ENCODE measurements at places on chromosomes 5 and 9.

- DNase-seq, result no peak
- H3K27me3 ChIP-seq, result peaks cover 15% of the 10 kb centered on the region
- peaks cover 30% of the 10 kb centered on the region for H3K4me1 ChIP-seq
- peak overlapping the region; percentile 82 for H3K4me3 ChIP-seq
These were observed 1.1 kb upstream of the ELL2 start for GRCh38 chr5:95962785-95963184.

DNA sequence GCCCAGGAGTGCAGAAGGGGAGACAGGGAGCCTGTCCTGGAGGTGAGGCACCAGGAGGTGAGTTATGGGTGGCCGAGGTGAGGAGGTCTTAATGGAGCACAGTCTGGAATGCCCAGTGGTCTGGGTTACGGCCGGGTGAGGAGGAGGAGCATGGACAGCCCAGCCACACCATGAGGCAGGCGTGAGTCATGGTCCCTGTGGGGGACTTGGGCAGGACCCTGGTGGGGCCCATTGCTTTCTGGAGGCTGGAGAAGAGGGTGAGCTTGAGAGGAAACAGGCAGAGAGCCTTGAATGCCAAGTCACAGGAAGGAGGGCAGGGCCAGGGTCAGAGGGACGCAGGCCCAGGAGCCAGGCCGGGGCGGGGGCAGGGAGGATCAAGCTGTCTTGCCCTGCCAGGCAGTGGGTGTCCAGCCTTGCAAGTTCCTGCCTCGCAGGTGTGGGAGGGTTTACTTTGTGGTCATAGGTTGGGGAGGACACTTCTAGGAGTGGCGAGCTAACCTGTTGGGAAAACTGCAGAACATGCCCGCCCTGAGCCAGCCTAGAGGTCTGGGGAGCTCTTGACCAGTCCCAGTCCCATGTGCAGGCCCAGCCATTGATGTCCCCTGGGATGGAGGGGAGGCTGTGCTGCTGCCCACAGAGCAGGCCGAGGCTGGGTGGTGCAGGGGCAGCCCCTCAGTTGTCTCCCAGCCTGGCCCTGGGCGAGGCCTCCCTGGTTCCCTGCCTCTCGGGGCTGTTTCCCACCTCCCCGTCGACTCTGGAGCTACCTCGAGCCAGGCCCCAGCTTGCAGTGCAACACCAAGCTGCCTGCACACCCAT, 2.8 kb downstream of the CACNA1B start:
- H3K27me3 ChIP-seq, result peaks cover 48% of the 10 kb centered on the region
- no peak for DNase-seq
- H3K27ac ChIP-seq, result no peak overlapping the region
- H3K4me1 ChIP-seq, result peaks cover 2% of the 10 kb centered on the region
- peaks cover 2% of the 10 kb centered on the region for H3K36me3 ChIP-seq

DNA sequence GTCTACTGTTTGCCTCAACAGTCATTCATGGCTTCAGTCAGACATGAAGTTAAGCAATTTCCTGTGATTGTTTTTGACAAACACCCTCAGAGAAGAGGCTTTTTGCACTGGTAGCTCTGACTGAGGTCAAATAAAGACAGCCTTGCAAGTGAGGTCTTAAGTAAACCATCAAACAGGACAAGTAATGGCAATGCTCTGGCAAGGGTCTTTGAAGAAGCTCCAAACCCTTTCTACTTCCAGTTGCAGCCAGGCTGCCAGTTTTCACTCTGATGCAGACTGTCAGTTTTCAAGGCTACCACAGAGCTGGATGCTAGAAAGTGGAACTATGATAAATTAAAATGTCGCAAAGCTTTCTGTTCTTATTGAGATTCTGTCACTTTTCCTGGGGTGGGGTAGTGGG, 421.5 kb upstream of the PTGER4 start:
- no peaks in the 10 kb centered on the region for H3K27me3 ChIP-seq
- H3K27ac ChIP-seq, result no peak overlapping the region
- peaks cover 16% of the 10 kb centered on the region for H3K4me1 ChIP-seq
- DNase-seq, result no peak

- H3K4me1 ChIP-seq, result no peaks in the 10 kb centered on the region
- no peak overlapping the region for H3K27ac ChIP-seq
- no peaks in the 10 kb centered on the region for H3K27me3 ChIP-seq
- no peak overlapping the region for H3K4me3 ChIP-seq
These were observed 339.3 kb downstream of the FAM170A start for GRCh38 chr5:119968690-119969089.

GRCh38 chr9:112285056-112285455, 48.4 kb downstream of the PTBP3 start:
- H3K27ac ChIP-seq, result no peak overlapping the region
- no peak for DNase-seq
- H3K36me3 ChIP-seq, result peaks cover 54% of the 10 kb centered on the region
- no peak overlapping the region for H3K4me3 ChIP-seq

GRCh38 chr5:127229185-127229889, 61.3 kb upstream of the MEGF10 start:
- H3K4me1 ChIP-seq, result peaks cover 14% of the 10 kb centered on the region
- peaks cover 18% of the 10 kb centered on the region for H3K27me3 ChIP-seq
- DNase-seq, result peak; percentile 60

DNA sequence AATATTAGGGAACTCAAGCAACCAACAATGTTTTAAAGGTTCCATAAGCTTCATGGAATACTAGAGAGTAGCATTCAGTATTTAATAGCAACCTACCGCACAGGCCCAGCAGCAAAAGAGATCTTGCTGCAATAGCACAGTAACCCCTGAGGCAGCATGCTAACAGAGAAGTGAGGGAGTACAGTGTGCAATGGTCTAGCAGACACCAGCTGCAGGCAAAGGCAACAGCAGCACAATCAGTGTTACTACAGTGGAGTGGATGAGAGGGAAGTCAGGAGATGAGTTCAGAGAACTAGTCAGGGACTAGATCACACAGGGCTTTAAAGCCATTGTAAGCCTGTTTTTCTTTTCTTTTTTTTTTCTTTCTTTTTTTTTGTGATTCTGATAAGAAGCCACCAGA, 2.8 kb downstream of the TICAM2 start:
- H3K4me1 ChIP-seq, result peaks cover 18% of the 10 kb centered on the region
- H3K4me3 ChIP-seq, result no peak overlapping the region
- H3K36me3 ChIP-seq, result peaks cover 12% of the 10 kb centered on the region
- DNase-seq, result no peak

DNA sequence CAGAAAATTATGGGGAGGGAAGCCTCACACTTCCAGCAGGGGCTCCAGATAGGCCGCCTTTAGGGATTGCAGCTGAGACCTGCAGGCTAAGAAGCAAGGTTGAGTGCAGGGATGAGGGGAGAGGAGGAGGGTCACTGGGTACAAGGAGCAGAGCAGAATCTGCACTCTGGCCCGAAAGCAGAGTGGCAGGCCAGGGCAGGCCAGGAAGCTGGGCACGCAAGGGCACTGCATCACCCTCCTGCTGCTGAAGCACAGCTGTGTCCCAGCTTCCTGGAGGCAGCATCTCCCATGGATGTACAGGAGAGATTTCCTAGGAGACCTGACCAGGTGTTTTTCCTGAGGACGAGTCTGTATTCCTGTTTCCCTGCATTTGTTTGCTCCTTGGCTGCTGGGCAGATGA, 92.1 kb downstream of the SYK start:
- peaks cover 7% of the 10 kb centered on the region for H3K4me1 ChIP-seq
- no peaks in the 10 kb centered on the region for H3K27me3 ChIP-seq
- H3K27ac ChIP-seq, result no peak overlapping the region
- no peak overlapping the region for H3K4me3 ChIP-seq
- no peak for DNase-seq

DNA sequence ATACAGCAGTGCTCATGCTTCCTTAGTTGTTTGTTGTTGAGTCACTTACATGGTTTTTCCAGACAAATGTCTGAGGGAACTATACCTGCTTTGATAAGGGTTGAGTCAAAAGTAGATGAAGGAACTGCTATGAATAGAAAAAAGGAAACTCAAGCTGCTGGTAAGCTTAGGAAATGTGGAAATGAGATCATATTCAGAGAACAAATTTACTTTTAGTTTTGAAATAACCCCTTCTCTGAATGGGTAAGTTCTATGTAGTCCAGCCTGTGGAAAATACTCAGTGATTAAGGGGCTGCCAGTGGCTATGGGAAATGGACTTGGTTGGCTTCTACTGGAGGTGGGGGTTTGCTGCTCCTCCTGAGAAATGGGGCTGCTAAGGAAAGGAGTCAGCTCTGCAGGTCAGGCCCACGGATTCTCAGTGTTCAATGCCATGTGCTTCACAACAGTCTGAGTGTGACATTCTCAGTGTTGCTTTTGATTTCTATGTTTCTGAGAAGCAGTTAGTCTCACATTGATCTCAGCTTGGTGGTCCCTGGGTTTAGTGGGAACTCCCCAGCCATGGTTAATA, 47.7 kb upstream of the GLRX start:
- H3K27me3 ChIP-seq, result no peaks in the 10 kb centered on the region
- no peaks in the 10 kb centered on the region for H3K4me1 ChIP-seq

DNA sequence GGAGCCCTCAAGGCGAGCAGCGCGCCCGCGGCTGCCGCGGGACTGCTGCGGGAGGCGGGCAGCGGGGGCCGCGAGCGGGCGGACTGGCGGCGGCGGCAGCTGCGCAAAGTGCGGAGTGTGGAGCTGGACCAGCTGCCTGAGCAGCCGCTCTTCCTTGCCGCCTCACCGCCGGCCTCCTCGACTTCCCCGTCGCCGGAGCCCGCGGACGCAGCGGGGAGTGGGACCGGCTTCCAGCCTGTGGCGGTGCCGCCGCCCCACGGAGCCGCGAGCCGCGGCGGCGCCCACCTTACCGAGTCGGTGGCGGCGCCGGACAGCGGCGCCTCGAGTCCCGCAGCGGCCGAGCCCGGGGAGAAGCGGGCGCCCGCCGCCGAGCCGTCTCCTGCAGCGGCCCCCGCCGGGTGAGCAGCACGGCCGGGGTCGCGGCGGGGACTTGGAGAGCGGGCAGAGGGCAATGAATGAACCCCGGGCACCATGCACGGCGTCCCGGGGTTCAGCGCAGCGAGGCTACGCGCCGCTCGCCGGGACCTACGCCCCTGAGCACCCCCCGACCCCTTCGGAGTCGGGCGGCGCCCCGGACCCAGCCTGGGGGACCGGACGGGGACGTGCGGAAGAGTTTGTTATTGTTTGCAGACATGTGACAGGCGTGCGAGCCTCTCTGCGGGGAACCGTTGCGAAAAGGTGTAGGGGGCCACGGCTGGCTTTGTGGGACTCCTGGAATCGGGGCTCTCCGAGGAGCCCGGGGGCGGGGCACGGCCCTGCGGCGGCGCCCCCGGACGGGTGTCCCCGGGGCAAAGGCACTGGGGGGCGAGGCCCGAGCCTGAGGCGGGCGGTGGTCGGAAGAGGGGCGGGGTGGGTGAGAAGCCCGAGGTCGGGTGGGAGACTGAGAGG, 553 bp downstream of the MAP3K1 start:
- H3K36me3 ChIP-seq, result no peaks in the 10 kb centered on the region
- peak; percentile 56 for DNase-seq
- peaks cover 46% of the 10 kb centered on the region for H3K4me1 ChIP-seq

DNA sequence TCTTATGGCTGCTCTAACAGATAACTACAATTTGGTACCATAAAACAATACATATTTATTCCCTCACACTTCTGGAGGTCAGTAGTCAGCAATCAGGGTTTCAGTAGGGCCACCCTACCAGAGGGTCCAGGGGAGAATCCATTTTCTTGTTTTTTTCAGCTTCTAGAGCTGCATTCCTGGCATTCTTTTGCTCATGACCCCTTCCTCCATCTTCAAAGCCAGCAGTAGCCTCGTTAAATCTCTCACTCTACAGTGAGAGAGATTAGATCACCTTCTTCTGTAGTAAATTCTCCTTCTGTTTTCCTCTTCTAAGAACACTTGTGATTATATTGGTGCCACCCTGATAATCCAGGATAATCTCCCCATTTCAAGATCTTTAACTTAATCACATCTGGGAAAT, 187.4 kb downstream of the RFK start:
- no peaks in the 10 kb centered on the region for H3K27me3 ChIP-seq
- H3K36me3 ChIP-seq, result no peaks in the 10 kb centered on the region
- peaks cover 9% of the 10 kb centered on the region for H3K4me1 ChIP-seq
- no peak overlapping the region for H3K27ac ChIP-seq
- H3K4me3 ChIP-seq, result no peak overlapping the region

- no peak overlapping the region for H3K4me3 ChIP-seq
- peaks cover 1% of the 10 kb centered on the region for H3K4me1 ChIP-seq
- DNase-seq, result no peak
- H3K27ac ChIP-seq, result no peak overlapping the region
These were observed 9.5 kb upstream of the P4HA2 start for GRCh38 chr5:132237141-132237540.

- H3K36me3 ChIP-seq, result no peaks in the 10 kb centered on the region
- peaks cover 74% of the 10 kb centered on the region for H3K4me1 ChIP-seq
- peak overlapping the region; percentile 14 for H3K4me3 ChIP-seq
- no peak for DNase-seq
- H3K27ac ChIP-seq, result peak overlapping the region; percentile 74
- H3K27me3 ChIP-seq, result no peaks in the 10 kb centered on the region
These were observed 13.9 kb downstream of the PRRC2B start for GRCh38 chr9:131407717-131408195.

GRCh38 chr5:92051741-92052140, 668.6 kb upstream of the ARRDC3 start:
- DNase-seq, result no peak
- no peak overlapping the region for H3K27ac ChIP-seq
- H3K27me3 ChIP-seq, result no peaks in the 10 kb centered on the region
- no peaks in the 10 kb centered on the region for H3K4me1 ChIP-seq

DNA sequence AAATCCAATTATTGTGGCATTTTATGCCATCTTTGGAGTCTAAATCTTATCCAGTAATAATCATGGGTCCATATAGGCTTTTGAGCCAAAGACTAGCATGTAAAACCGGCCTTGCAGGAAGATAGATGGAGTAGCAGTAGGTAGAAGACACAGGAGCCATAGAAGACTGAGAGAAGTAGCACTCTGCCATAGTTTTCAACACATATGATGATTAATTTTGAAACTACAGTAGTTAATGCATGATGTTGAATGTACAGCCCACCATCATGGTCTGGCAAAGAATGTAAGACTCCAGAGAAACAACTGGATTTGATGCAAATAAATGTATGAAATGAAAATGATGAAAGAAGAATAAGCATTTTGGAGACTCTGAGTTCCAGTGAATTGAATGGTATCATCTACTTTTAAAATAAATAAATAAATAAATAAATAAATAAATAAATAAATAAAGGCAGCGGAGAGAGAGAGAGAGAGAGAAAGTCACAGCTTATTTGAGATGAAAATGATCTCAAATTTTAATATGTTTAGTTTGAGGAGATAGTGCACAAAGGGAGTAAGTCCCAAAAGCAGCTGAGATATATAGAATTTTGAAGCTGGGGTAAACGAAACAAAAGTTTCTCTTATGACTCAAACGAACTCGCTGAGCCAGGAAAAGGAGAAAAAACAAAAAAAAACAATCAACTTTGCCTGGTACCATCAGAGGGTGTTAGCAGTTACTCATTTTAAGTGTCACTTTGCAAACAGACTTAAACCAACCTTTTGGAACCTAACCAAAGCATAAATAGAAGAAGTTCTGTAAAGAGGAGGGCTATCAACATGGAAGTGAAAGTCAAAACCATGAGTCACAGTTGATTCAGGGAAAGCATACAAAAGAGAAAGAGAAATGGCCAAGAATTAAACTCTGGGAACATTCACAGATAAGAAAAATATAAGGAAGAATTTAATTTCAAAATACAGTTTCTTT, 388.7 kb downstream of the CETN3 start:
- H3K27me3 ChIP-seq, result no peaks in the 10 kb centered on the region
- H3K36me3 ChIP-seq, result no peaks in the 10 kb centered on the region
- no peak overlapping the region for H3K4me3 ChIP-seq
- DNase-seq, result no peak
- H3K27ac ChIP-seq, result peak overlapping the region; percentile 84

GRCh38 chr5:15014809-15015208, 143.2 kb upstream of the ANKH start:
- no peak for DNase-seq
- H3K36me3 ChIP-seq, result peaks cover 5% of the 10 kb centered on the region
- no peak overlapping the region for H3K4me3 ChIP-seq
- H3K27ac ChIP-seq, result peak overlapping the region; percentile 88
- H3K27me3 ChIP-seq, result no peaks in the 10 kb centered on the region
- peaks cover 20% of the 10 kb centered on the region for H3K4me1 ChIP-seq

All from mesothelial cell of epicardium (in vitro differentiated cells).